ENCODE measurements at places on chromosomes 7 and 10.

- DNase-seq: no peak
These were observed 42.9 kb downstream of the RGS10 start for GRCh38 chr10:119499677-119500002.

GRCh38 chr7:24496036-24496435, 77.2 kb upstream of the PALS2 start:
- DNase-seq: no peak

DNA sequence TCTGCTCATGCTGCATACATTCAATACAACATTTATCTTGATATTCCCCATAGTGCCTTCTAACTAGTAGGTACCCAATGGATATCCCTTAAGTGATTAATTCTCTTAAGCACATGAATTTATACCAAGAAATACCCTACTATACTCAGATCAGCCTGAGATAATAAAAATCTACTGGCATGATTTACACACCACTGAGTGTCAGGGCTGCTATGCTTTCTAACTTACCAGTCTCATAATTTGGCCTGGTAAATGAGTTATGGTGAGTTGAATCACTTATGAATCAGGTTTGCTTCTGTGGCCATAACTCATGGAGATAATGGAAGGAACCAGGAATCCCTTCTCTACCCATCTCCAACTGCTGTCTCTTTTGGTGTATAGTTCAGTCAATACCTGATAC, 122.8 kb downstream of the THSD7A start:
- DNase-seq: no peak

- DNase-seq: no peak
These were observed 96.5 kb downstream of the KAT6B start for GRCh38 chr10:74922921-74923320.

DNA sequence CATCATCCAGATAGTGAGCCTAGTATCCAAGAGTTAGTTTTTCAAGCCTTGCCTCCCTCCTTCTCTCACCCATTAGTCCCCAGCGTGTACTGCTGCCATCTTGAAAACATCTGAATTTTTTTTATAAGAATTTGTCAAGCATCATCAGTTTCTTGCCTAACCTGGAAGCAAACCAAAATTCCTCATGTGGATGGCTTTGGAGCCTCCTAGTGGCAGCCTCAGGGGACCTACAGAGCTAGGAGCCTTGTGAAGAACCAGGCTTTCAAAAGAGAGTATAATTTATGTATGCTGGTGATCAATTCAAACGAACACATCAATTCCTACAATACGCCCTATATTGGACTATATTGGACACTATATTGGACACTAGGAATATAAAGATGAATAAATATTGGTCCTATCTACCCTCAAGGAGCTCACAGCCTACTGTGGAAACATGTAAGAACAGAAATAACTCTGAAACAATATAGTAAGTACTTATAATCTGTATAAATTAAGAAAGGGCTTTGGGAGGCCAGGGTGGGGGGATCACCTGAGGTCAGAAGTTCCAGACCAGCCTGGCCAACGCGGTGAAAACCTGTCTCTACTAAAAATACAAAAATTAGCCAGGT, 63.4 kb downstream of the HPSE2 start:
- DNase-seq: no peak

GRCh38 chr7:31065021-31065593, 13.0 kb downstream of the ADCYAP1R1 start:
- no peak for DNase-seq

GRCh38 chr7:129423700-129424410, 10.4 kb upstream of the STRIP2 start:
- DNase-seq: no peak

DNA sequence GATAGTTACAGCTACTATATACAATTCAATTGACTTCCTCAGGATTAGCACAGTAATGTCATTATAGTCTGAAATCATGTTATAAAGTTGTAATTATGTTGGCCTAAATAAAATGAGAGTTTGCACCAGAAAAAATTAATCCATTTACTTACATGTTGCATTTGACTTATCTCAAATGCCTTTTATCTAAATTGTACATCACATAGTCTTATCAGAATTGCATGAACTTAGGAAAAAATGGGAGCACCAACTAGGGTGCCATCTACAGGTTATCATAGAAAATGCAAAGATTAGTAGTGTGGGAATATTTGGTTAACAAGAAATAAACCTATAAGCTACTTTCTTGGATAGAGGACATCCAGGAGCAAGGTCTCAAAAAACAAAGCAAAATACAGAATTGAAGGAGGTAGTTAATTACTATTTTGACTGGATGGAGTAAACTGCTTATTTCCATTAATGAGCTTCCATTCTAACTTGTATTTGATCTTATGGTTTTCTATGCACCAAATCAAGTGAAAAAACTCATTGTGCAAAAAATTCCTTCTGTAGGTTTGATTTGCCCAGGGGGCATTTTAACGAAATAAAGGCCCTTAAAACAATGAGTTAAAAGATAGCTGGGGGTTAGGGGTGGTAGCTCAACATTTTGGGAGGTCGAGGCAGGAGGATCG, 60.0 kb upstream of the ORC5 start:
- DNase-seq: no peak

GRCh38 chr10:31179091-31179680, 139.8 kb upstream of the ZEB1 start:
- no peak for DNase-seq

- DNase-seq: no peak
These were observed 57.3 kb upstream of the FGFR2 start for GRCh38 chr10:121655254-121656144.

DNA sequence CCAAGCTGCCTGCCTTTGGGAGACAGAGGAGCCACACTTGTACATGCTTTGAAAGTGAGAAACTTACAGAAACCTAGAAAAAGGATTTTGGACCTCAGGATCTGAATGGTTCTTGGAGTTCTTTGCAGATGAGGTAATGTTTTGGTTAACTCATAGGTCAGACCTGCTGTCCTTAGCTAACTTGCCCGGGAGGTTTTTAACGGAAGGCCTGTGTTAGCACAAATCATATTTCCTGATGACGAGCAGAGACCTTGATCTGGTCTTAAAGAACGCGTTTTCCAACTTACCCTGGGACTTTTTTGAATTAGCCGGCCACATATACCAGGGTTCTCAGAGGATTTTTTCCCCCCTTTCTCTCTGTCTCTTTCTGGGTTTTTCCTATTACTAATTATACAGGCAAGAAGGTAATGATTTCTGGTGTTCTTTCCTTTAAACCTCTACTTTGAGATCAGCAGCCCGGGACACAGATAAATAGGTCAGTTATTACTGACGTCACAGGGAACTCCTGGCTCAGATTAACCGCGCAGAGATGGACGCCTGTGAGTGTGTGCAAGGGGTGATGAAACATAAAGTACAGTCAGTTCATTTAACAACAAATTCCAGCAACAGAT, 101.7 kb upstream of the KLF6 start:
- DNase-seq: no peak

DNA sequence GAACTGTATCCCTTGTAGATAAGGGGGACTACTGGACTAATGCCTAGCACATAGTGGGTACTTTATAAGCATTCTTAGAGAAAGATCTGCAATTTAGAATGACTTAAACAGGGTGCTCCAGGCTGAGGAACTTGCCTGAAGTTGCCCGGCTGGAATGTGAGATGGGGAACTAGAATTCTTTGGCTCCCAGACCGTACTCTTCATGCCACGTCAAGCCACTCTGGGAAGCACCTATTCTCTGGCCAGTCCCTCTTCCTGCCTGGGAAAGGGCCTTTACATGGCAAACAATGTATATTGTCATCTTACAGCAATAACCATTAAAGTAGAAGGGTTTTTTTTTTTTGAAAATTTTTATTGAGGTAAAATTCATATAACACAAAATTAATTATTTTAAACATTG, 34.5 kb downstream of the ATXN7L1 start:
- DNase-seq: no peak

- no peak for DNase-seq
These were observed 68.6 kb downstream of the KMT2C start for GRCh38 chr7:152367170-152367569.

DNA sequence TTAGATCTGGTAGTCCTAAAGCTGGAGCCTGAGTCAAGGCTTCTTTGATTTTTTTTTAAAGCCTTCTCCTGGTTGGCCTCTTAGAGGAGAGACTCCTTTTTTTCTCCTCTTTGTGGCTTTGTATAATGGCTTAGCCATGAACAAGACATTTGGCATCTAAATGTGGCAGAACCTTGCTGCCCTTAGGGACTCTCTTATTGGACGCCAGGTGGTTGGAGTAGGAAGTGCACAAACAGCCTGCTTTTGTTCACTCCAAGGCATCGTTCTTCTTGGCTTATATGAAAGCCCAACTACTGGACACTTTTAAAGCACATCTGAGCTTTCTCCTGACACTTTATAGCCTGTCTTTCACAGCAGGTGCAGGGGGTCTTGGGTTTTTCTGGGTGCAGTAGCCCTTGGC, 25.0 kb downstream of the ZPBP start:
- no peak for DNase-seq

DNA sequence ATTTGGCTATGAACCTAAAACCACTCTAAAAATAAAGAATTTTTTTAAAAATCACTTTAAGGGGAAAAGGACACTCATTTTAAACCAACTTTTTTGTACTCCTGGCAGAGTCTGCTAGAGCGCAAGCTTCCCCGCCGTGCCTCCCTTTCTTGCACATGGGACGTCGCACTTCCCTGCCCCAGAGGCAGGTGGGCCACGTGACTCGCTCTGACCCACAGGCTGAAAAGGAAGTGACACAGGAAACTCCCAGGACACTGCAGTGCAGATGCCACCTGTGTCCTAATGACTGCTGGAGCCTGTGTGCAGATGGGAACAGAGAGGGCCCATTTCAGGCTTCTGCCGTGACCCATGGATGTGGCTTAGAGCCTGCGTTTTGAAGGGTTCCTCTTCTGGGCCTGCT, 142.1 kb upstream of the LANCL2 start:
- DNase-seq: no peak

DNA sequence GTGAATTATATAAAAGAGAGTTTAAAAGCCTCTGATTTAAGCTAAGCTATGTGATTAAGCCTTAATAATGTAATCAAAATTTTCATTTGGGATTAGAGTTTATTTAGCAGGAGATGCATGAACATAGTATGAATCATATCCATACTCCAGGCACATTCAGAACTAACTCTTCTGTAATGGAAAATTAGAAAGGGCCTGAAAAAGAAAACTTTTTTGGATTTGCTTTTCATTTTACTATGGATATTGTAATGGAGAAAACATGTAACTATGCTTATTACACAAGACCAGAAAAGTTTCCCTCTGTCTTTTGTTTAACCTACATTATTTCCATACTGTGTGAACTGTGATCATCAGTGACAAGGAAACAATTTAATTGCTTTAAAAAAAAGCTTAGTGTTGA, 22.0 kb downstream of the TES start:
- DNase-seq: no peak

GRCh38 chr10:116654816-116655215, 34.1 kb downstream of the PNLIPRP2 start:
- DNase-seq: no peak

DNA sequence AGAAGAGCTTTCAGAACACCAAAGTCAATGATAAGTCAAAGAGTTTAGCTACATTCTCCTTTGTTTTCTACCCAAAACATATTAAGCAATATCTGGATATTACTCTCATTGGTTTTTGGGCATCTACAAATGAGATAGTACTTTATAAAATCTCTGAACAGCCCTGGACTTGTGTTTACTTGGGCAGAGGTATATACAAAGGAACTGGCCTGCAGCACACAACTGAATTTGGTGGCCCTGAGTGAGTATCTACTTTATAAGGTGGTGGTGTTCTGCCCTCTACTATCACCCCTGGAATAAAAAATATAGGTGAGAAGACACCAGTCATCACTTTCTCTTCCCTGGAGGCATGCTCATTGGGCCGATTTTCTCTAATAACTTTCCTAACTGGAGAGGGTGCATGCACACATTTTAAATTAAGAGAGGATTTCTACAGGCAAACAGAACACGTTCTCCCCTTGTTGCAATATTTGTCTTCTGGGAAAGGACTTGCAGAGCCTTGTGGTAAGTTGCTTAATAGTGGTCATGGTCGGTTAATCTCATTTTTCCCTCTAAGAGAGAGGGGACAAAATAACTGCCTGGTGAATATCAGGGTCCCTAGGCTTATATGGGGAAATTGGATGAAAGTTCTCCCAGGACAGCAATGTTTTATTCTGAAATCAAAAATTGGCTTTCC, 41.1 kb downstream of the OTUD1 start:
- DNase-seq: no peak

- no peak for DNase-seq
These were observed 26.6 kb downstream of the NRP1 start for GRCh38 chr10:33307835-33308234.

- DNase-seq: no peak
These were observed 8.9 kb upstream of the CDK1 start for GRCh38 chr10:60769406-60769805.

DNA sequence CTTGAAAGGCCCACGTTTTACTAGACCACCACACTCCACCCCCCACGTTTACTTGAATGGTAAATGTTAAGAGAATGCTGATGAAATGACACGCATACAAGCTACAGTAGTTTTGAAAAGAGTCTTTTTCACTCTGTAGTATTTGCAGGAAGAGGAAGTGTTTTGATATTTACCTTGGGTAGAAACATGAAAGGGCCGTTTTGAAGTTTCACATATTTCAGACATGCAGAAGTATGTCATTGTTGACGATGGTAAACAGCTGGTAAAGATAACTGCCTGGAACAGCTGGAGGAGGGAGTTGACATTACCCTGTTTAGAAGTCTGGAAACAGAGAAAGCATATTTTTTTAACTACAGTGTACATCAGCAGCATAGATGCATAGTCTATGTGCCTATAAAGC, 160.7 kb downstream of the NXPH1 start:
- no peak for DNase-seq

GRCh38 chr10:45452268-45452667, 78.3 kb downstream of the ALOX5 start:
- no peak for DNase-seq

DNA sequence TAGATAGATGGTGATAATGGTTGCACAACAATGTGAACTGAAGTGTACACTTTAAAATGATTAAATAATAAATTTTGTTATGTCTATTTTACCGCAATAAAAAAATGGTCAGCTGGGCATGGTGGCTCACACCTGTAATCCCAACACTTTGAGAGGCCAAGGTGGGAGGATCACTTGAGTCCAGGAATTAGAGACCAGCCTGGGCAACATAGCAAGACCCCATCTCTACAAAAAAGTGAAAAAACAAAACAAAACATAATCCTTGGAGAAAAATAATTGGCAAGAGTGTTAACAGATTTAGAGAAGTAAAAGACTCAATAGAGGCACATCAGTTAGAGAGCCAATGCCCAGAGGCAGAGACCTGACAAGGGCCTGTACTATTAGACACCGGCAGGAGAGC, 9.9 kb upstream of the RPEL1 start:
- DNase-seq: no peak

GRCh38 chr7:11557627-11558026, 274.4 kb downstream of the THSD7A start:
- DNase-seq: no peak

All from stimulated activated CD4-positive, alpha-beta T cell treated with anti-CD3 and anti-CD28 coated beads, TNF-alpha, amount 100 ng/mL, for 1 hour (primary cell).